Stimulated activated CD4-positive, alpha-beta T cell treated with anti-CD3 and anti-CD28 coated beads, Interleukin-1b, Interleukin-23, amount 100 ng/mL, for 1 hour (primary cell): ENCODE measurements at places on chromosomes 11 and 22.

- DNase-seq: no peak
Measured at GRCh38 chr11:30762188-30762587, 176.0 kb upstream of the MPPED2 start.

DNA sequence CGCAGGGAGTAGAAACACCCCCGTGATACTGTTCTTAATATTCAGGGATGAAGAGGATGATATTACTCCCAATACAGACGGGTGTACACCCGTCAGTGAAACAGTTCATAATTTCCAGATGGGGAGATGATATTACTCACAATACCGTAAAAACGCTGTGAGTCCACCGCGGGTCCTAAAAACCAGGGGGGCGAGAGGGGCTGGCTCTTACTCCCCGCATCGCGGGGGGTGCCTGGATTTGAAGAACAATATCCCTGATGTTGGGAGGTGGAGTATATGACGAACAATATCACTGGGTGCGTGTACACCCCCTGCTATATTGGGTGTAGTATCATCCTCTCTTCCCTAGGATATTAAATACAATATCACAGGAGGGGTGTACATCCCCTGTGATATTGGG lies 20.5 kb upstream of the APOL5 start:
- no peak for DNase-seq

GRCh38 chr11:62402226-62402959 lies 16.4 kb upstream of the SCGB1A1 start:
- DNase-seq: no peak

DNA sequence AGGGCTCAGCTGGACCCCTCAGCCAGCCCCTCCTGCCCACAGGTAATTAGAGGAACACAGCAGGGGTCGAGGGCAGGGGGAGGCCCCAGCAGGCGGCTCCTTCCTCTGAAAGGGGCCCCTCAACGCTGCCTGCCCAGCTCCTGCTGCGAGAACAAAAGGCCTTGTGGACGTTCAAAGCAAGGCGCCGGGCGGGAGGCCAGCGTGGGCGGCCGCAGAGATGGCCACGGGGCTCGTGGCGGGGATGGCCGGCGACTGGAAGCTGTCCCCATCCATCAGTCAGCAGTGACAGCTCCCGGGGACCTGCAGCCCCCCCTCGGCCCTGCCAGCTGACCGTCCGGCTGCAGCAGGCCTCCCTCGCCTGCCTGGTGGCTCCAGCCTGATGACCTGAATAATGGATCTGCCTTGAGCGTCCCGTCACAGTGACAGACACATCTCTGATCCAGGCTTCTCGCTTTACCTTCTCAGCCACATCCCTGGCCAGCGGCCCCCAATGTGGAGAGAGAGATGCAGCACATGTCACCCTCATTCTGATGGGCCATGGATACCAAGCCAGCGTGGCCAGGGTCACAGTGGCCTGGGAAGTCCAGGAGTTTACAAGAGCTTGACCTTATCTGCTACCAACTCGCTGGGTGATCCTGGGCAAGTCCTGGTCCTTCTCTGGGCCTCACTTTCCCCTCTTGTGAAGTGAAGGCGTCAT lies 159.3 kb downstream of the MN1 start:
- no peak for DNase-seq

DNA sequence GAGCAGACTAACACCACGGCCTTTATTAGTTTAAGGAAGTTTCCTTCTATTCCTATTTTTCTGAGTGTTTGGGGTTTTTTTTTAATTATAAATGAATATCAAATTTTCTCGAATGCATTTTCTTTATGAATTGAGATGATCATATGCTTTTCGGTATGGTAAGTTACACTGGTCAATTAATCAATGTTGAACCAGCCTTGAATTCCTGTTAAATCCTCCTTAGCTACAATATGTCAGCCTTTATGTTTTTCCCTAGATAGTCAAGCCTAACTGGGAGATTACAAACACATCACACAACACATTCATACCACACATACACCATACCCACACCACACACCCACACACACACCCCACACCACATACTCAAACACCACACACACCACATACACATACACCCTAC lies 247.6 kb downstream of the BRD1 start:
- DNase-seq: no peak

GRCh38 chr11:47448566-47449427 lies at the start of gene RAPSN:
Gene RAPSN (minus strand): TSS chr11:47449136. CDS start chr11:47448964, 172 bp downstream.
- no peak for DNase-seq
